ENCODE measurements at places on chromosomes 2 and 18.
A peak's percentile ranks its signal among the peaks of the same experiment; 100 is the strongest.

GRCh38 chr18:46329736-46330246 lies 225.6 kb downstream of the HAUS1 start:
- no peak for DNase-seq

DNA sequence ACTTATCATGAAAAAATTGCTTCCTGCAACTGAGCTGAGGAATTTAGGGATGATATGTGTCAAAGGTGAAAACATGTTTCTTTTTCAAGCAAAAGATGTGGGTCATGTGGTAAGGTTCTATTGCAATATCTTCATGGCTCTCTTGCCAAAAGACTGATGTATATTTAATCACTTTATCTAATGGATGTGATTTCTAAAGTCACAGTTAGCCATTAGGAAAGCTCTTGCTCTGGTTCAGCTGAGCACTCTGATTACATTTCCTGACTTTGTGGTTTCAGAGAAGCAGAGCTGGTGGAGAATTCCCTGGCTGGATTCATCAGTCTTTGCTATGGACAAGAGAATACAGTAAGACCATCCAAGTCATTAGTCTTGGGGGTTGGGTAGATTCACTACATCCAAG lies 24.4 kb downstream of the SCN9A start:
- DNase-seq: no peak

DNA sequence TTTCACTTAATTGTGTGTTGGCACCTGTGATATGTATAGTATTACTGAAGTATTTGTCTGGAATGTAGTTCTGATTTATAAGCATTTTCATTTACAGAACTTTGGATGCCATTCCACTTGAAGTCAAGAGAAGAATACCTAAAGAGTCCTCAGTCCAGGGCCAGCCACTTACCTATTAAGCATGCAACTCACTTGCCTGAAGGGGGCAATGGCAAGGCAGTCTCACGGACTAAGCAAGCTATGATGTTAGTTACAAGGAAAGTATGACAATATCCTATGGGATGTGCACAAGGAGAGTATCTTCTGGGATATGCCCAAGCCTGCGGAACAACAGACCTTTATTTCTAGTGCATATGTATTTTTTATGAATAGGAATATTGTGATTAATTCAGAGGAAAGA lies 369.4 kb upstream of the GCFC2 start:
- no peak for DNase-seq

GRCh38 chr18:62394006-62394763 lies 69.1 kb downstream of the TNFRSF11A start:
- DNase-seq: no peak

- no peak for DNase-seq
Measured at GRCh38 chr2:69567157-69567908, 76.2 kb downstream of the AAK1 start.

DNA sequence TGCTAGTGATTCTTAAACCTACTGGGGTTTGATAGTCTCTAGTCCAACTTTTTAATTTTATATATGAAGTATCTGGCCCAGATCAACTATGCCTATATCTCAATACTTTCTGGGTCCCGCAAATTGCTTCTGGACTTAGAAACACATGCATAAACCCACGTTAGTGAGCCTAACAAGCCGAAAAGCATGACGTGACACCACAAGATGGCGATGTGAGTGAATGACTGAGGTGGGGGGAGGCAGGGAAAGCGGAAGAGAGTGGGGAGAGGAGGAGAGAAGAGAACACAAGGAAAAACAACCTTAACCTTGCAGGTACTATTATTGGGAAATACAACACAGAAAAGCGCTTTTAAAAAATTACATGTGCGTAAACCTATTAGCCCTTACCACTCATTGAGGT lies 13.8 kb downstream of the PDIA6 start:
- DNase-seq: no peak

DNA sequence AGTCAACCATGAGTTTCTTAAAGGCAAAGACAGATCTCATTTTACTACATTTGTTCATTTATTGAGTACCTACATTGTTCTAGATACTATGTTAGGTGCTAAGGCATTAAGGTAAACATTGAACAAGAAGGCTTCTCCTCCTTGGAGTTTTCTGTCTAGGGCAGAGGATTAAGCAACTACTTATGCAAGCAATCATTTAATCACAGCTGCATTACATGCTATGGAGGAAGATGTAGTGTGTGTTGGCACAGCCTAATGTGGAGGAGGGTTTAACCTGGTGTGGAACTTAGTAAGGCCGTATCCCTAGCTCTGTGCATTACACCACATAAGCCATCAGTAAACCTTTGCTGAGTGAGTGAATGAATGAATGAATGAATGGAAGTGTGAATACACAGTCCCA lies 106.5 kb upstream of the MAP3K20 start:
- DNase-seq: no peak

DNA sequence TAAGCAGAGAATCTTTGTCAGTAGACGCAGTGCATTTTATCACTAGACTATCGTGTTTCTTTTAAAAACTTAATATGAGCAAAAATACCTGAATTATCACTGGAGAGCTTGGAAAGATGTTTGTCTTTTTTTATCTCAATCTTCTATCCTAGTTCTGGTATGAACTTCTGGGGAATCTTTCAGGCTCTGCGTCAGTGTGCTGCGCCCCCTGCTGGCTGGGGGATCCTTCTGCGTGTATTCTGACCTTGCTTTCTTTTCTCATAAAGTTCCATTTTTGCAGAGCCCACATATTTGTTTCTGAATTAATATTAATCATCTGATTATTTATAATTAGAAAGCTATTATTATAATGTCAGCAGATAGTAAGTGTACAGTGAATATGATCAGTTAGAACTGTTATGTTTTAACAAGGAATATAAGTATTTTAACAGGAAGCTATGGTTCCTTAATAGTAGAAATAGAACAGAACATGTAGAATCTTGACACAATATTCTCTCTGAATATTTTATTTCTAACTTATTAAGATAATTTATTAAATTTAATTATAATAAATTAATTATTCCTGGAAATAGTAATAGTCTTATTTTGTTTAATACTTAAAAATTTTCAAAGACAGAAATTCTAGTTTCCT lies 945.0 kb upstream of the CRIM1 start:
- no peak for DNase-seq

- DNase-seq: no peak
Measured at GRCh38 chr18:35549564-35549963, 32.0 kb upstream of the GALNT1 start.

GRCh38 chr2:185607945-185608344 lies 130.7 kb upstream of the FSIP2 start:
- no peak for DNase-seq

DNA sequence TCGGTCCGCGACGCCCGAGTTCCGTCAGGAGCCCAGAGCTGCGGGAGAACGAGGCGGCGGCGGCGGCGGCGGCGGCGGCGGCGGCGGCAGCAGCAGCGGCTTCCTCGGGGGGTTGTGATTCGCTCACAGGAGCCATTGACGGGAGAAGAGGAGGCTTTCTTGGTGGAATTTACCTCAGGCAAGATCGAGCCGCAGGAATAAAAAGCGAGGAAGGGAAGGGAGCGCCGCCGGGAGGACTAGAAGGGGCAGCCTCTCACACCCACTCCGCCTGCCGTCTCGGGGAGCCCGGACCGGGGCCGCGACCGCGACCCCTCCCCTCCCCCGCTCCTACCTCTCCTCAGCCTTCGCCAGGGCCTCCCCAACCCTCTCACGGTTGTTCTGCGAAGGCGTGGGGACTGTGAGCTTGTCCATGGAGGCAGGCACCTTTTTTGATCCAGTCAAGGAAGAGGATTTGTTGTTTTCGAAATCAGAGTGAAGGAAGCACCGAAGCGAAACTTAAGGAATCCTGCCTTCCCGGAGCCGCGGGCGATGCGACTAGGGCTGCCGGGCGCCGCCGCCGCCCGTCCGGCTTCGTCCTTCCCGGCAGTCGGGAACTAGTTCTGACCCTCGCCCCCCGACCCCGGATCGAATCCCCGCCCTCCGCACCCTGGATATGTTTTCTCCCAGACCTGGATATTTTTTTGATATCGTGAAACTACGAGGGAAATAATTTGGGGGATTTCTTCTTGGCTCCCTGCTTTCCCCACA lies 506 bp downstream of the BMPR2 start:
- DNase-seq: peak; percentile 3

DNA sequence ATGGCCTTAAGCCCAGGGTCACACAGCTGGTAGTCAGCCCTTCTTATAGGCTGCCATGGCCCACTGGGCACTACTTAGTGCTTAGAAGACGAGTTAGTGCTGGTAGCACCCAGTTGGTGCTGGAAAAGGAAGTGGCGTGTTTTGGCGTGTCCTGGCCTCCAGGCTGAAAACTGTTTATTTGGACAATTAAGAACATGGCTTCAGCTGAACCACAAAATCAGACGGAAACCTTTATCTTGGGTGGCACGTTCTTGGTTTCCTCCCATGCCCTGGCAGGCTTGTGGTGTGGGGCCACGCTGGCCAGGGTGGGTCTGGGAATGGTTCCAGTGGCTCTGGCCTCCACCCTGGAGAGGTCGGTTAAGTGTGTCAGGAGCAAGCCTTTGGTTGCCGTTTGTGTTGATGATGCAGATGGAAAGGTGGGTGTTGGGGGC lies 141.5 kb upstream of the HAAO start:
- no peak for DNase-seq

DNA sequence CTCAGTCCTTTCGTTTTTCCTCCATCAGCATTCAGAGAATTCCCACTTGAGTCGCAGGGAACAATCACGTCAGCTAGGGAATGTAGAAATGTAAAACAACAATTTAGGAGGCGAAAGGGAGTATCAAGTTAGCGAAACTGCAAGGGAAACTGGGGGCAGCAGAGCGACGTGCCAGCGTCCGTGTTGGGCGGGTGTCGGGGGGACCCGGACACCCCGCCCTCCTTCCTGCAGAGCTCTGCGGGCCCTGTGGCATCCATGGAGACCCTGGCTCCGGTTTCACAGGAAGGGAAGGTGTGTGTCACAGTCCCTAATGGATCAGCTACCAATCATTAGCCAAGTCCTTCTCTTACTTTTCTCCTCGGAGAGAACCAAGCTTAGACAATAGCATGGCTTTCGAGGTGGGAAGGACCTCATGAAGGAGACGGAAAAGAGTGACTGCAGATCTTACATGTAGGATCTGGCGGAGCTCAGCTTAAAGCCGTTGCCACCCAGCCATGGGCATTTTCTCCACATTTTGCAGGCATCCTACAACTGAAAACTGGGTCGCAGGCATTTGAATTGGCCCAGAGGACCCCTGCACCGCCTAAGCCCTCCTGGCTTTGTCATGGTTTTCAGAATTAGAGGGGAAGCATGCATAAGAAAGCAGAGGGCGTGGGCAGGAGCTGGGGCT lies 33.7 kb downstream of the SOX11 start:
- DNase-seq: no peak

DNA sequence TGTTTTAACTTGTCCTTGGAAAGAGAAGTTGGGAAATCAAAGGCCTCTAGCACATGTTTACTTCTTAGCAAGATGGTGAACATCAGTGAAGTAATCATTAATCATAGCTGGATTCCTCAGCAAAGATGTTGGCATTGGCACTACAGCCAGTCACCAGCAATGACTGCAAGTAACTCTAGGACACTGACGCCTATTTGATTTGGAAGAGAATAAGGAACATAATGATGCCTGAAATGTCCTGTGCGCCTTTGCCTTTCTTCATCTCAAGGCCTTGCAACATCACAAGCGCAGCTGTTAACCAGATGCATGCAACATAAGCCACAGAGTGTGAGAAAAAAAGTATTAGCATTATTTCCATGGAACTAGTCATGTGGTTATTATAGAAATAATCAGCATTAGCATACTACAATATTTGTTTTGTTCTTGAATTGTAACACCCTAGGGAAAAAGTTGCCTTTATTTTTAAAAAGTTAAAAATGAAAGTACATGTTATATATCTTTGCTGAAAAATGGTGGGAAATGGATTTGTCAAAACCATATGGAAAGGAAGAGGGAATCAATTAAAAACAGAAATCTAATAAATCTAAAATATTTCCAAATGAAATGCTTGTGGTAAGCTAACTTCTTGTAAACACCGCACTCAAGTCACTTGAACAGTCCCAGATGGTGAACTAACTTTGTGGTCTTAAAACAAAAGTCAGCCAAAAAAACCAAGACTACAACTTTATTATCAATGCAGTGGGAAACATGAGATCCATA lies 55.6 kb downstream of the THADA start:
- DNase-seq: no peak

DNA sequence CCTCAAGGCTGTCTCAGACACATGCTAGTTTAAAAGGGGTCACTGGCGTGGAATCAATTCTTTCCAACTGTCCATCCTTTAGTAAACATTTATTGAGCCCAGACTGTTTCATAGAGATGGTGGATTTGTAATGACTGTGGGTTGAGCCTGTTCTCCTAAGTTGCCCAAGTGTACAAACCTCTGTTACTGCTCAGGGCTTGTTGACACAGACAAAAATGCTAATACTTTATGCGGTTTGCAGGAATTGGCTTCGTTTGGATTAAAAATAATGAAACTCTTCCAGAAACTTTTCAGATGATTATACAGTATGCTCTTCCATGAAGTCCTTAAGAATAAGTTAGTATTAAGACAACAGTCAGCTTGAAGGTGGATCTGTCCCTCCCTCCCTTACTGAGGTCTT lies 83.6 kb upstream of the MGAT5 start:
- DNase-seq: no peak

DNA sequence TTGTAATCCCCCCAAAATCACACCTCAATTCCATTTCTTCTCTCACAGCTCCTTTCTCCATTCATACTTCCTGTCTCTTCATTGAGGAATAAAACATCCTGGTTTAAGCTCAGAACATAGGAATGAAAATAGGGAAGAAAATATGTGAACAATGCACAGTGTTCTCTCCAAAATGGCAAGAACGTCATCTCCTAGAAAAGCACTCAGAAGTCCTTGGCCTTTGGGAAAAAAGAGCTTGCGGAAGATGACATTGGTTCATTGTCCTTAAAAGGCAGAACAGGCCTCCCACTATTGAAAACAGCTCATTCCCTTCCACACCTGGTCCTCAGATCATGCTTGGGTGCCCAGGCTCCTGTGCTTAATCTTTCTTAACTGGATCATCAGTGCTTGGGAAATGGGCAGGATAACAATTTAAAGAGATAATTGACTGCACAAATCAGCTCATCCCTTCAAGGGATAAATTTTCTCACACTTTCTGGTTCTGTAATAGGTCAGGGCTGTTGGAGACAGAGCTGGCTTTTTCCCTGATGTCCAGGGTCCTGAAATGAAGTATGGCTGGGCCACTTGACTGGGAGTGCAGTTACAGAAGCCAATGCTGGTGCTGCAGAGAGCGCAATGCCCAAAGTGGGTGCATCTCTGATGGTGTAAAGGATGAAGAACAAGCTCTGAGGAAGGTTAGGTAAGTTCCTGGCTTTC lies 69.2 kb downstream of the MARCHF4 start:
- no peak for DNase-seq

GRCh38 chr2:181366675-181367175 lies 90.5 kb upstream of the ITGA4 start:
- DNase-seq: no peak

- DNase-seq: no peak
Measured at GRCh38 chr2:30272761-30273573, 41.6 kb downstream of the LBH start.

- DNase-seq: no peak
Measured at GRCh38 chr2:64328756-64329155, 125.2 kb upstream of the LGALSL start.

Measured in activated gamma-delta T cell treated with anti-CD3 and anti-CD28 coated beads, Interleukin-2, amount 50 U/mL, for 16 hours (primary cell).